Chondrocyte (in vitro differentiated cells): ENCODE measurements at places on chromosomes 1 and 21. TPM values are rescaled to one million over a fixed set of nuclear protein-coding genes. Genes with fewer than 3 reads are reported as not detected.

UAP1 gene
- 49.6 to 66.6 TPM (median 52.7 TPM) in 3 replicates for total RNA-seq

PLD5 gene
- total RNA-seq = not detected in 3 replicates

PCAT6 gene
- 4.2 to 6.8 TPM (median 4.5 TPM) in 3 replicates for total RNA-seq

ATP6V1G3 gene
- not detected in 3 replicates for total RNA-seq

RAB7B gene
- total RNA-seq = 3.5 to 4.5 TPM (median 4.4 TPM) in 3 replicates
